ENCODE measurements at places on chromosomes 1 and 21.

GRCh38 chr1:224684979-224685425, 68.9 kb downstream of the CNIH3 start:
- no peak for DNase-seq

GRCh38 chr1:212141404-212141803, 105.9 kb downstream of the DTL start:
- no peak for DNase-seq

DNA sequence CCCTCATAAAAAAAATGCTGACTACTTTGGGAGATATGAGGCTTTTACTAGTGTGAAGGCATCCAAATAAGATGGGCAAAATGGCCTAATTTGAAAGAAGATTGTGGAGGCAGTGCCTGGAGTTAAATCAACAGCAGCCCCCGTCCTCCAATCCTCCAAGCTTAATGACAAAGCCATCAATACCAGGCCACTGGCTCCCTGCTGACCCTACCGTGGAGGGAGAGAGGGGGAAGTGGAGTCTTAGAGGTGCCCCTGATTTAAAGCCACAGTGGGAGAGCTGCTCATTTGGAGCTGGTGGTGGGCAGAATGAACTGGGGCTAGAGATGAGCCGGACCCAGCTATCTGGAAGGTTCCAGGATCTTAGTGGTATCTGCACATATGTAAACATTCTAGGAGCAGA, 24.3 kb upstream of the KNCN start:
- DNase-seq = no peak

- DNase-seq = no peak
These were observed 17.8 kb upstream of the LAMC2 start for GRCh38 chr1:183168308-183168707.

DNA sequence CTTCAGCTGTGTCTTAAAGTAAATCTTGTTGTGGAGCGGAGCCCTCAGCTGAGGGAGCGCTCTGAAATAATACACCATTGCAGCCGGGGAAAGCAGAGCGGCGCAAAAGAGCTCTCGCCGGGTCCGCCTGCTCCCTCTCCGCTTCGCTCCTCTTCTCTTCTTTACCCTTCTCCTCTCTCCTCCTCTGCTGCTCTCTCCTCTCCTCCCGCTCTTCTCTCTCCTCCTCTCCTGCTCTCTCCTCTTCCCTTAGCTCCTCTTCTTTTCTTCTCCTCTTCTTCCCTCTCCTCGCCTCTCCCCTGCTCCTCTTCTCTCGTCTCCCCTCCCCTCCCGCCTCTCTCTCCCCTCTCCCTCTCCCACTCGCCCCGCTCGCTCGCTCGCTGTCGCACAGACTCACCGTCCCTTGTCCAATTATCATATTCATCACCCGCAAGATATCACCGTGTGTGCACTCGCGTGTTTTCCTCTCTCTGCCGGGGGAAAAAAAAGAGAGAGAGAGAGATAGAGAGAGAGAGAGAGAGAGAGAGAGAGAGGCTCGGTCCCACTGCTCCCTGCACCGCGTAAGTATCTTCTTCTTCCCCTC, at the start of gene PROX1:
TSS of gene PROX1 (plus strand) at position 47 of the 580 bp plus-strand sequence. CDS start 8,563 bp downstream, outside the sequence.
- no peak for DNase-seq

- DNase-seq = no peak
These were observed 53.8 kb upstream of the BCL10 start for GRCh38 chr1:85330214-85330631.

- no peak for DNase-seq
These were observed 22.0 kb downstream of the KCNK1 start for GRCh38 chr1:233635765-233636502.
